ENCODE measurements at places on chromosomes 5 and 9.

DNA sequence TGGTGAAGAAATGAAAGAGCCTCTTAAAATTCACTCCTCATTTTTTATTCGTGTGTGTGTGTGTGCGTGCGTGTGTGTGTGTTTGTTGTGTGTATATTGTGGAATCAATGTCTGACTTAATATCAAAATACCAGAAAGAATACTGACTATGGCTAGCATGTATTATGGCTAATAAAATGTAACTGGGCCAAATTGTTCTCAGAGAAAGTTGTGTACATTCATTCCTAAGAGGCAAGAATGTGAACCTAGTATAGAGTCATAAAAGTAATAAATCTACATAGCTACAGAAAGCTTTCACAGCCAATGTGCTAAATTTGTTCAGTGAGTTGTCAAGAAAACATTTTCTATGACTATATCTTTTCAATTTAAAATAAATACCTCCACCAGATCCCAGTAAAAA lies 211.5 kb downstream of the EBF1 start:
- DNase-seq = no peak

DNA sequence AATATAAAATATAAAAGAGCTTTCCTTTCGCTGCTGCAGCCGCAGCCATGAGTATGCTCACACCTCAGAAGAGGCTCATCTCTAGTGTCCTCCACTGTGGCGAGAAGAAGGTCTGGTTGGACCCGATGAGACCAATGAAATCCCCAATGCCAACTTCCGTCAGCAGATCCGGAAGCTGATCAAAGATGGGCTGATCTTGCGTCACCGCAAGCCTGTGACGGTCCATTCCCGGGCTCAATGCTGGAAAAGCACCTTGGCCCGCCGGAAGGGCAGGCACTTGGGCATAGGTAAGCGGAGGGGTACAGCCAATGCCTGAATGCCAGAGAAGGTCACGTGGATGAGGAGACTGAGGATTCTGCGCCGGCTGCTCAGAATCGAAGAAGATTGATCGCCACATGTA lies 12.6 kb upstream of the PRDM12 start:
- DNase-seq = no peak

DNA sequence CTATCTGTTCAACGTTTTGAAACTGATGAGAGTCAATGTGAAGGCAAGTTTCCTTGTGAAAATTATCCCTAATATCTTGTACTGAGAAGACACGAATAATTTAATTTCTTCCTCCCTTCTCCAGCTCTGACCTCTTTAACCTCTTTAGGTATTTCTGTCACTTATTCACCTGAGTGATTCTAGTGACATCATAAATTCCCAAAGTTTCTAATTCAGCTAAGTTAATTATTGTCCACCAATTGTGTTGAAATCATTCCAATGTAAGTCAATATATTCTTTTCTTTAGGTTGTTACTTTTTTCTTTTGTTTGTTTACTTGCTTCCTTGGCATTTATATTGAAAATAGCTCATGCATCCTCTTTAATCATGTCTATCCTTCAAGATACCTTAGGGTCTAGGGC lies 143.8 kb downstream of the PAPPA start:
- DNase-seq = no peak

- peak; percentile 18 for DNase-seq
Observed at GRCh38 chr9:129287619-129288305, 109.7 kb upstream of the IER5L start.

- no peak for DNase-seq
Observed at GRCh38 chr9:128885798-128886197, 3.9 kb downstream of the LRRC8A start.

GRCh38 chr5:83363111-83363885 lies 108.2 kb upstream of the VCAN start:
- no peak for DNase-seq

DNA sequence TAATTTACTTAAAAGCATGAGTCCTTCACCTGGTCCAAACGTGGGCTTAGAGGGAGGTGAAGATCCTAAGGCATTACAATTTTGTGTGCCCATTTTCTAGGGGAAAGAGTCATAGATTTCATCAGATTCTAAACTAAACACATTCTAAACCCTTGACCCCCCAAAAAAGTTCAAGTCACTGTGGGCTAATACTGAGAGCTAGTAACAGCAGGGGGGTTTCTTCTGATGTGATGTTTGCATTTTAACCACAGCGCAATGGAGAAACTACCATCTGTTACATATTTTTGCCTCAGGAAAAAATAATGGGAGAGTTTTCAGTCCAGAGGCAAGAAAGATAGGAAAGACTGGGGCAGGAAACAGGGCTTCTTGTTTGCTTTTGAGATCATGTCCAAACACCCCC lies 110.8 kb upstream of the SLC1A3 start:
- no peak for DNase-seq

GRCh38 chr5:135353952-135354721 lies 44.9 kb downstream of the MACROH2A1 start:
- no peak for DNase-seq

DNA sequence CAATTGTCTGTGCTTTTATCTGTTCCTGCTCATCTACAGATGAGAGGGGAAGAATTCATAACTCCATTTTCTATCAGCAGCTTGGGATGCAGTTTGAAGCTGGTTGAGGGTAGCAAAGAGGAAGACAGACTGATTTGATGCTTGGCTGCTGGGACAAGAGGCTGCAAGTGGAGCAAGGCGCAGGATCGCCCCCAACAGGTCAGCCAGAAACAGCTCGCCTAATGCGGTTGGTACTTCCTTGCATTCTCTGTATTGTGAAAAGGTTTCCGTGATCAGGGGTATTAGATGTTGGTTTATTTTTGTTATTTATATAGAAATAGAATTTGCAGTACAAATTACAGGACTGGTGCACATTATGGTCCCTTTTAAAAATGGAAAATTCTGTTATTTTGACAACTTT lies 40.6 kb downstream of the ZNF883 start:
- DNase-seq = peak; percentile 30

DNA sequence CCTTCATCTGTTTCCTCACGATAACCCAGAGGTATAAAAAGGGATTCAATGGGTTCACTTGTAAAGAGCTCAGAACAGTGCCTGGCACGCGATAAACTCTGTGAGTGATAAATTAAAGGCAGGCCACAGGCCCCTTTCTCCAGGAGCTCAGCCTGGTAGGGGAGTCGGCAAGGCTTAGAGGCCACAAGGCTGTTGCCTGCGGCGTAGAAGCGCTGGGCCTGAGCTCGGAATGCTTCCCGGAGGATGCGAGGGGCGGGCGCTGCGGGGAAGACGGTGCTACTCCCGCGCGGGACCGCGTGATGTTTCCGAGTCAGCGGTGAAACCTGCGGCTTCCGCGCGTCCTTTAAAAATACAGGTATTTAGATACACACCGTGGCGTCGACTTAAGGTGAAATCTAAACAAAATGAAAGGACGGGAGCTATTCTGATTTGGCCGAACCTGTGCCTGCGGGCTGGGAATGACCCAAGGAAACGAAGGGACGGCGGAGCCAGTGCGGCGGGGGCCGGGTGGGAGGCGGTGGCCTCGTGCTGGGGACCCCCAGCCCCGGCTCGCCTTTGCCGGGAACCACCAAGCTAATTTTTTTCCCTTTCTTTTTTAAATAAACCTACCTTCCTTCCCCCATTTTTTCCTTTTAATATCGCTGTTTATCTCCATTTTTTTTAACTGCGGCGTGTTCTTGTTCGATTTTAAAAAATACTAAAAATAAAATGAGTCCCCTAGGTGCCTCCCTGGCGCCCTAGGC lies 6.2 kb downstream of the NKX2-5 start:
- DNase-seq = no peak

- DNase-seq = peak; percentile 70
Observed at GRCh38 chr9:133421615-133422542, at the start of gene ADAMTS13. Gene ADAMTS13 (plus strand): TSS chr9:133422367. CDS start chr9:133422444, 77 bp downstream.

Measured in stimulated activated CD8-positive, alpha-beta memory T cell treated with anti-CD3 and anti-CD28 coated beads, Interleukin-4, amount 100 ng/mL, for 48 hours (primary cell).